AG09309 (cell line): ENCODE measurements at places on chromosomes 11 and 22.
A peak's percentile ranks its signal among the peaks of the same experiment; 100 is the strongest.

GRCh38 chr11:45028911-45029682 lies 78.4 kb upstream of the TP53I11 start:
- no peak for DNase-seq

DNA sequence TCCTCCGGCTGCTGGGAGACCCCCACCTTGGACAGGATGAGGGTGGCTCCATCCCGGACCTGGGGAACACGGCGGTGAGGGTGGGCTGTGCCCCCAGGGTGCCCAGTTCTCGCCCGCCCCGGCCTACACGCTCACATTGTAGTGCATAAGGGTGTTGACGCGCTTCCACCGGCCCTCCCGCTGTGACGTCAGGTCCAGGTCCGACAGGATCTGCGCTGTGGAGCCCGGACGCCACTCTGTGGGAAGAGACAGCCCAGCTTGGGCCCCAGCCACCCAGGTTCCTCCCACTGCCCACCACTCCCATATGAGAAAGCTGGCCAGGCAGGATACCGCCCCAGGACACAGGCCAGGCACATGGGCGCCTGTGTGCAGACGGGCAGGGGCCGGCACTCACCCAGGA lies 8.3 kb upstream of the MAPK11 start:
- no peak for DNase-seq

- no peak for DNase-seq
Observed at GRCh38 chr22:45891021-45891421, 85.9 kb downstream of the WNT7B start.

- DNase-seq: no peak
Observed at GRCh38 chr22:27099946-27100722, 442.7 kb downstream of the MIAT start.

DNA sequence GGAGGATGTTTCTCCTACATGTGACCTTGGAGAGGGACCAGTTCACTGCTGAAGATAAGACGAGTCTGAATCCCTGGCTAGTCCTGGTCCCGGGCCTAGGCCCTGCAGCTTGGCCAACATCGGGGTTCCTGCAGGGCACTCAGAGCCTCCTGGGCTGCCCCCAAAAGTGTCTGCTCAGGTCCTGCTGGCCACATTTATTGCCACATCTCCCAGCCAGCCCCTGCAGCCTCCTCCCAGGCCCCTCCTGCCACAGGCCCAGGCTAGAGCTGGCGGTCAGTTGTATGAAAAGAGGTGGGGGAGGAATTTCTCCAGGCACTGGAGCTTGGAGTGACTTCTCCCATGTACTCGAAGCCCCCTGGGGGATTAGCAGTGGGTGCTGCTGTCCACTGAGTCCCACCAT lies 56.5 kb upstream of the PPARA start:
- DNase-seq: no peak

GRCh38 chr11:28838741-28839140 lies 730.6 kb downstream of the METTL15 start:
- DNase-seq: no peak

- no peak for DNase-seq
Observed at GRCh38 chr11:72430741-72431570, 3.4 kb downstream of the CLPB start.

- DNase-seq: peak; percentile 14
Observed at GRCh38 chr11:62012451-62012831, 45.0 kb upstream of the FTH1 start.

GRCh38 chr22:30262112-30262511 lies 4.5 kb downstream of the OSM start:
- DNase-seq: no peak

DNA sequence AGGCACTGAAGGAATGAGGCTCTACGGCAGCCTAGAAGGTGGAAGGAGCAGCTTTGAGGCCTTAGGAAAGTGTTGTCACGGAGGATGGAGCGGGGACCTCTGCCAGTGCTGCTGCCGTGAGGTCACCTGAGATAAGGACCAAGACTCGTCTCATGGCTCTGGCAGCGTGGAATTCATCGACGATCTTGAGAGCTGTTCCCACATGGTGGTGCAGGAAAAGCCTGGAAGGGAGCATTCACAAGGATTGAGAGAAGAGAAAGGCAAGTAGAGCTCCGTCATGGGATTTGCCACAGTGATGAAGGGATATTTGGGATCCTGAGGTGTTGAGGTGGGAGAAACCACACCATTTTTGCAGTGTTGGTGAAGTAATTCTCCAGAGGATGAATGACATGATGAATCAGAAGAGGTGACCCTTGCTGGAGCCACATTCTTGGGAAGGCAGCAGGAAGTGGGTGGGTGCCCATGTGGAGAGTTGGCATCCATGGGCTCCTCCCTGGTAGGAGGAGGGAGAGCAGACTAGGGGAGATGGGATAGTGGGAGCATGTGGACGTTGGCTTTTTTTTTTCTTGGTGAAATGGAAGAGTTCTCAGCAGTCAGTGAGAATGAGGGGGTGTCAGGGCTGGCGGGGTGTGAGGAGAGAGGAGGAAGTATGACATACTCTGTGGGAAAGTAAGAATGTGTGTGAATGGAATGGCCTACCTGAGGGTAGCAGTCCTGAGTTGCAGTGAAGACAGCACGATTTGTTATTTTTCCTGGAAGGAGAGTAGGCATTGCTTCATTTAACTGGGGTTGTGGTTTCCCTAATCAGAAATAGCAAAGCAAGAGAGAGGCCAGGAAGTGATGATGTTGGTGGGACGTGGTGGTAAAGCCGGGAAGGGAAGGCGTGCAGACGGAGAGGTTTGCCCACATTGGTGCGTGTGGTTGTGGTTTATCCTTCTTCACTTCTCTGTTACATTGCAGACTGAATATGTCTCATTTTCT lies 11.1 kb downstream of the PPP6R3 start:
- DNase-seq: peak; percentile 92

DNA sequence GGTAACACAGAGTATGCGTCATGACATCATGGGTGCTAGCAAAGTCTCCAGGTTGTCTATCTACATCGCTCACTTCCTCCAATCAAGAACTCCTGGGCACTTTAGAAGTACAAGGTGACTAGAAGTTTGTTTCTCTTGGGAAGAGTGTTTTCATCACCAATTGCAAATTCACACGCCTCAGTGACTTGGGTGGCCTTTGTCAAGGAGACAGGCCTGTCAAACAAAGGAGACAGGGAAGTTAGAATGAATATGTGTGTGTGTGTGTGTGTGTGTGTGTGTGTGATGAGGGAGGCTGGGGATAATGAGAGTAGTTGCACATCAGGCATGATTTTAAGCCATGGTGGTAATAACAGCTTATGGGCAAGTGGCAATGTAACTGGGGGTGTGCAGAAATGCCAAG lies 953.2 kb downstream of the OPCML start:
- DNase-seq: no peak

GRCh38 chr11:35721651-35722282 lies 59.2 kb downstream of the TRIM44 start:
- no peak for DNase-seq

DNA sequence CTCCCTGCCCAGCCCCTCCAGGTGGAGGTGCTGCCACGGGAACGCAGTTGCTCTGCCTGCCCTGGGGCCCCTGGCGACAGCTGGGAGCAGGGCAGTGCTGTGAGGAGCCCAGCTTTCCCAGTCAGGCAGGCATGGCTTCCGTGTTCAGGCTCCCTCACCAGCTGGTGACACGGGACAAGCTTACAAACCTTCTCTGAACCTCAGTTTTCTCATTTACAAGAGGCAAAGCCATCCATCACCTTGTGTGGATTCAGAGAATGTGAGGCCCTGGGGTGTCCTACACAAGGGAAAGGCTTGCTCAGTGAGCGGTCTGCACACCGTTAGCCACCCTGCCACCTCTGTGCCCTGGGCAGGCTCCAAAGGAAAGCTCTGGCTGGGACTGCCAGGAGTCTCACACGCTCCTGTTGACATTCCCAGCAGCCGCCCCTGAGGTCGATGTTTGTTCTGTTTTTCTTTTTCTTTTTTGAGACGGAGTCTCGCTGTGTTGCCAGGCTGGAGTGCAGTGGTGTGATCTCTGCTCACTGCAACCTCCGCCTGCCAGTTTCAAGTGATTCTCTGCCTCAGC lies 23.5 kb downstream of the SUN2 start:
- no peak for DNase-seq
